ENCODE measurements at places on chromosomes 2 and 18.

- DNase-seq = no peak
Measured at GRCh38 chr2:71669058-71669456, 215.7 kb downstream of the DYSF start.

DNA sequence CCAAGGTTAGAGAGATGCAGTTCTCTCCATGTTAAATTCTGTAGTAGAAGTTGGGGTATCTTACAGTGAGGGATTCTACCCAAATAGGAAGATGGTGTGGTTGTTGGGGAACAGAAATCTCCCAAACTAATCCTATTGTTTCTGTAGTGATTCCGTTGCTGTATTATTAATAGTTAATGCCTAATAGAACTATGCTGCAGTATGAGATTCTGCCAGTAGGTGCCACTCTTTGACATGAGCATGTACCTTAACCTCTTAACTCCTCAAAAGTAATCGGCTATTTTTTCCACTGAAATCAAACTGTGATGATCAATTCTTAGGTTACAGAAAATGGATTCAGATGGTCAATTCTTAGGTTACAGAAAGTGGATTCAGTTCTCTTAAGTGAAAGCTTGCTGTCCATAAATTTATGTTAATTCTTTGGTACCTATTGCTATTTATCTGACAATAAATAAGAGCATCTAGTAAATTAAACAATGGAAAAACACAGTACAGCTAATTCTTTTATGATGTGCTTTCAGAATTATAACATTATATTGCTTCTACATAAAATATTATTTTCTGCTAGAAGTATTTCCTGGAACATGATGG lies 97.9 kb upstream of the DLX2 start:
- DNase-seq = no peak

GRCh38 chr18:30705943-30706342 lies 336.6 kb downstream of the DSC3 start:
- DNase-seq = no peak

GRCh38 chr18:36153771-36154170 lies 24.1 kb downstream of the ELP2 start:
- DNase-seq = no peak

DNA sequence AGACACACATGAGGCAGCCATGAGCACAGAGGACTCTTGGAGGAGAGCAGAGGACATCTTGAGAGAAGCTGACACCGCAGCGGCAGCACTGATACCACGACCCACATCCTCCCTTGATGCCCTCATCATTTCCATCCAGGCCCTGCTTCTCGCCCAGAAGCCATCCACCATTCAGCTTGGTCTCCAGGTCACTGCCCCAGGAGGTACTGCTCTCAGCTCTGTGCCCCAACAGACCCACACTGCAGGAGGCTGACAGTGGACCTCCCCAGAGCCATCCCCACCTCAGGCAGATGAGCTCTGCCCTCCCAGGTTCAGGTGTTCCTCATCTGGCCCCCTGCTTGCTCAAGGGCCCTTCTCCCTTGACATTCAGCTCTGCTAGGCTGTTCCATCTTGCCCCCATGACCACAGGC lies 74.9 kb downstream of the ACKR3 start:
- no peak for DNase-seq

DNA sequence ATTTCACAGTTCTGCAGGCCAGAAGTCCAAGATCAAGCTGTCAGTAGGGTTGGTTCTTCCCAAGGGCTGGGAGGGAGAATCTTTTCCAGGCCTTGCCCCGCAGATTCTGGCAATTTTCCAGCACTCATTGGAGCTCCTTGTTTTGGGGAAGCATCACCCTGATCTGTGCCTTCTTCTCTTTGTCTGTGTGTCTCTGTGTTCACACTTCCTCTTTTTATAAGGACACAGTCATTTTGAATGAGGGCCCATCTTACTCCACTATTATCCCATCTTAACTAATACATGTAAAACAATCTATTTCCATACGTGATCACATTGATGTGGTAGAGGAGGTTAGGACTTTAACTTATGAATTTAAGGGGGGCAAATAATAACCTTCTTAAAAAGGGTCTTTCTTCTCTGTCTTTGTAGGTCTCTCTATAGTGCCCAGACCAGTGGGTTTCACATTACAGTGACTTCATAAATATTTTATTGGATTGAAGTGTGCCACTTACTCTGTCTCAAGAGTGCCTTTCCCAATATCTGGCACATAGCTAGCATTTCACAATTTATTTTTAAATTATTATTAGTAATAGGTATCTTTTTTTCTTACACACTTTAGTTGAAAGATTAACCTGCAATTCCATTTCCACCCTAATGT lies 68.9 kb upstream of the CBLN2 start:
- no peak for DNase-seq

DNA sequence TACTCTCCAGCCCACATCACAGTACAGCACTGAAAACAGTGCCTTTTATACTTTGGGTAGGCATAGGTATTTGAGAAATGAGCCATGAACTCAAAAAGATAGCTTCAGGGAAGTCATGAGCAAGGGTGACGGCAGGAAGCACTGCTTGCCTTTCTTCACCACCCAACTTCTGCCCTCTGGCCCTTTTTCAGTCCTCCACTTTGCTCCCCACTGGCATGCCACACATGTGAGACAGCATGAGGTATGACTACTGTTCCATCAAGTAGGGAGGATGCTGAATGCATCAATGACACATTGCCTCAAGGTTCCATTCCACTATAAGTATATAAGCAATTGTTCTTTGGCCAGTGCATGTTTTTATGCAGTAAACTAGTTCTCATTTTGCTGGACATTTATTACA lies 373.0 kb downstream of the NRXN1 start:
- no peak for DNase-seq

DNA sequence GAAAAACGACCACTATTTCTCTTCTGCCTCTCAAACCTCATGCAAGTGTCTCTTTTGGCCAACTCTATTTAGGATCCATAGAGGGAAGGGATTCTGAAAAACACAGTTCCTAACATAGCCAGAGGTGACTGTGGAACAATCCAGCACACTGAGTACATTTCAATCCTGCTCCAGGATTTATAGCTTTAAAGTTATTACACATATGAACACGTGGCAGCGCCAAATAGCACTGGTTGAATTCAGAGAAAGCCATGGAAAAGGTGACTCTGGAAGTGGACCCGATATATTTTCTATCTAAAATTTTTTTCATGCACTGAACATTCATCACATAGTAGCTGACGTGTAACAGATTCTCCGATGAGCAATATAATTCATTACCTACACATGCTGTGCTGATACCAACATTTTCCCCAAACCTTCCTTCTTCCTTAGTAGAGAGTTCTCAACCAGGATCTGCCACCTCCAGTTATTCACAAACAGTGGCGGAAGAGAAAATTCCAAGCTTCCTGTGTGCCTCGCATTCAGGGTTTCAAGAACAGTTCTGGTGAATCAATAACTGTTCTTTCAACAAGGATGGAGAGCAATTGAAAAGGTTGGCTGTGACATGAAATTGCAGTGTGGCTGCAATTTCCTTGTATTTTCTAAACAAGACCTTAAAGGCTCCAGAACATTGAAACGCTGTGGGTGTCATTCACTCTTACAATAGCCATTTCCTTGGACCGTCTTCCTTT lies 25.7 kb upstream of the TTR start:
- DNase-seq = no peak

DNA sequence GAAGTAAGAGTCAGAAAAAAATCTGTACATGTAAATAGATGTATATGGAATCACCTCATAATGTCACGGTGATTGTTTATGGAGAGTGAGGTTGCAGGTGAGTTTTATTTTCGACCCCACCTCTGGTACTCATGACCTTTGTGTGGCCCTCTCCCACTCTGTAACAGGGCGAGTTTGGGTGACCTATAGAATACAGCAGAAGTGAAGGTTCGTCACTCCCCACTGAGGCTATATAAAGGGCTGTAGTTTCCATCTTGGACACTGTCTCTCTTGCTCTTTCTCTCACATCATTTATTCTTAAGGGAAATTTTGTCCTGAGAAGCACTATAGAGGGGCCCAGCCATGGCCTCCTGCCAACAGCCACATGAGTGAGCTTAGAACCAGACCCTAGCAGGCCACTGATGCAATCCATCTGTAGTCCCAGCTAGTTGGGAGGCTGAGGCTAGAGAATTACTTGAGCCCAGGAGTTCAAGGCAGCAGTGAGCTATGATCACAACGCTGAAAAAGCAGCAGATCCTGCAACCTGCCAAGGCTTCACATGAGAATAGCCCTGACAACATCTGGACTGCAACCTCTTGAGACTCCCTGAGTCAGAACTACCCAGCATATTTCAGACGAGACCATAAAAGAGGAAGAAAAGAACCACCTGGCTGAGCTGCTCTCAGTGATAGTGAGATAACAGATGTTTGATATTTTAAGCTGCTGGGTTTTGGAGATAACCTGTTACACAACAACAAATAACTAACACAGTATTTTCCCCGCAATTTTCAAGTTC lies 74.3 kb upstream of the SLC1A4 start:
- DNase-seq = no peak

GRCh38 chr18:44954257-44954656 lies 273.6 kb downstream of the SETBP1 start:
- no peak for DNase-seq

DNA sequence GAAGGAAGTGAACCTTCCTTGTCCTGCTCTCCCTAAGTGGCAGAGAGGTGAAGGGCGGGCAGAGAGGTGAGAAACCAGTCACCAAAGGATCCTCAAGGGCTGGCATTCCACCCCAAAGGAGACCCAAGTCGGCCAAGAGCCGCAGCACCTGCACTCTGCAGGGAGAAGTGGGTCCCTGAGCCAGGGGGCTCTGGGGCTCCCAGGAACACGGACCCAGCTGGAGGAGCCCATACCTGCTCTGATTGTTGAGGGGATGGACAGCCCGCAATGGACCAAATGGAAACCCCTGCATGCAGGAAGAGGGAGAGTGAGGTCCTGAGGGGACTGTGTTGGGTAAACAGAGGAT lies 233.3 kb downstream of the ATAD2B start:
- DNase-seq = no peak

DNA sequence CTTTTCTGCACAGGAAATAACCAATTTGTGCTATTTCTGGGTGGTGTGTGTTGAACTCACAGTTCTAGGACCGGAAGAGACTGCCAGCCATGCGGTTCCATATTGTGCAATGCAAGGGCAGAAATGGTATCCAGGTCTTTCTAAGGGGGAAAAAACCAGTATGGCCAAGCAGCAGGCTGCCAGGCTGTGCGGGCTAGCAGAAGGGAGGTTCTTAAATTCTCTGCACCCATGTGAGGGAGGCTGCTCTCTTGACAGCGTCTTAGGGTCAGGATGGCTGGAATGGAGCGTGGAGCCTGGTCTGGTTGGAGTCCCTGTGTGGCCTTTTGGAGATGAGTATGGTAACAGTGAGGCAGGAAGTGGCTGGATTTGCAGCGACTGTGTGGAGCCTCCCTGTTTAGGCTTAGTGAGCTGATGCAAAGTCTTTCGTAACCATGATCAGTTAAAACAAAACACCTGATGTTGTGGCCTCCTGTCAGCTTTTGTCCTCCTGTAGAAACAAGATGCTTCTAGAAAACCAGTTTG lies 52.6 kb downstream of the NCK2 start:
- no peak for DNase-seq

- DNase-seq = no peak
Measured at GRCh38 chr18:64893349-64893748, 744.5 kb upstream of the LINC00305 start.

GRCh38 chr18:58699551-58699950 lies 28.3 kb downstream of the MALT1 start:
- DNase-seq = no peak

DNA sequence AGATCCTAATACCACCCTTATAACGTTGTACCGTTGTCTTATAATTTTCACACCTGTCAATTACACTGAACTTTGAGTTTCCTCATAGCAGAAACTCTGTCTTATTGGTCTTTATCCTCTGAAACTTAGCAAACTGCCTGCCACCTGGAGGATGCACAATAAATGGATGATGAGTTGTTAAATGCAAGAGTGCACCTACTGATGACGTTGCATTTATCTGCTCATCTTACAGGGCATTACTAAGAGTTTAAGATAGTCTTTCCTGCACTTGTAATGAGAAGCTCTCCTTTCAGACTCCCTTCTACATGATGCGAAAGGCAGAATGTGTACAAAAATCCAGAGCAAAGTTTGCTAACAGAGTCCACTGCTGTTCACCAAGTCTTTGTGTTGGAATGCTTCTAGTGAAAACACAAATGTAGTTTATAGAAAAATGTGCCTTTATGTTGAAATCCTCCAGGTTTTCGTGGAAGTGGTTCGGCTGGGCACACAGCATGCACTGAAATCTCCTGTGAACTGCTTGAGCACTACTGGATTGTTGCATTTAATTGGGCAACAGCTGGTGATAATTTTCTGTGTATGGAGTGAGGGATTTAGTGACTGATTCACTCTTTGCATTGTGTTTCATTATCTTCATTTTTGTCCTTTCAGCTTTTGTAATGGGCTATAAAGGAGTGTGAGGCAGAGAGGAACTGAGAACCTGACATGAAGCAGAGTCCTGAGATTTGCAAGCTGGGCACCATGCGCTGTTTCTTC lies 665.8 kb upstream of the ID2 start:
- DNase-seq = peak; percentile 69

GRCh38 chr2:85001595-85001994 lies 30.6 kb downstream of the KCMF1 start:
- DNase-seq = no peak

- DNase-seq = peak; percentile 50
Measured at GRCh38 chr2:23524261-23524706, 139.3 kb downstream of the KLHL29 start.

- no peak for DNase-seq
Measured at GRCh38 chr2:170842785-170843184, 26.1 kb downstream of the GAD1 start.

- DNase-seq = no peak
Measured at GRCh38 chr2:126797622-126798275, 100.9 kb upstream of the TEX51 start.

GRCh38 chr2:231292472-231293134 lies 94.2 kb downstream of the ARMC9 start:
- no peak for DNase-seq

- no peak for DNase-seq
Measured at GRCh38 chr2:45681675-45682074, 30.2 kb downstream of the PRKCE start.

GRCh38 chr2:239806758-239807434 lies 218.2 kb downstream of the NDUFA10 start:
- no peak for DNase-seq

DNA sequence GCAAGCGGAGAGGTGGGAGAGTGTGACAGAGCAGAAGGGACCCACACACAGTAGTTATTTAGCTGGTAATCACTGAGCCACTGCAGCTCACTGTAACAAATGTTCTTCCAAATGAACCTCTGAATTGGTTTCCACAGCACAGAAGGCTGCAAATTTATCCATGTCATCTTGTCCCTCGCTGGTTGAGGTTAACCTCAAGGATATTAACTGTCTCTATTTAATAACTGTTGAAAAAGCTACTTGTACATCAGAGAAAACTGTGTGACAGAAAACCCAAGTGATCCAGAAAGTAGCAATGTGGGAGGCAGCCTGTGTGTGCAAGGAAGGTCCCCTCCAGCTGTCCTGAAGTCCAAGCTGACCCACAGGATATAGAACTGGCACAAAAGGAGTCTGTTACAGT lies 153.6 kb downstream of the DSEL start:
- DNase-seq = no peak
